ENCODE measurements at places on chromosomes 16 and 17.

- DNase-seq = peak; percentile 66
Observed at GRCh38 chr16:88685156-88686061, 898 bp downstream of the SNAI3 start.

DNA sequence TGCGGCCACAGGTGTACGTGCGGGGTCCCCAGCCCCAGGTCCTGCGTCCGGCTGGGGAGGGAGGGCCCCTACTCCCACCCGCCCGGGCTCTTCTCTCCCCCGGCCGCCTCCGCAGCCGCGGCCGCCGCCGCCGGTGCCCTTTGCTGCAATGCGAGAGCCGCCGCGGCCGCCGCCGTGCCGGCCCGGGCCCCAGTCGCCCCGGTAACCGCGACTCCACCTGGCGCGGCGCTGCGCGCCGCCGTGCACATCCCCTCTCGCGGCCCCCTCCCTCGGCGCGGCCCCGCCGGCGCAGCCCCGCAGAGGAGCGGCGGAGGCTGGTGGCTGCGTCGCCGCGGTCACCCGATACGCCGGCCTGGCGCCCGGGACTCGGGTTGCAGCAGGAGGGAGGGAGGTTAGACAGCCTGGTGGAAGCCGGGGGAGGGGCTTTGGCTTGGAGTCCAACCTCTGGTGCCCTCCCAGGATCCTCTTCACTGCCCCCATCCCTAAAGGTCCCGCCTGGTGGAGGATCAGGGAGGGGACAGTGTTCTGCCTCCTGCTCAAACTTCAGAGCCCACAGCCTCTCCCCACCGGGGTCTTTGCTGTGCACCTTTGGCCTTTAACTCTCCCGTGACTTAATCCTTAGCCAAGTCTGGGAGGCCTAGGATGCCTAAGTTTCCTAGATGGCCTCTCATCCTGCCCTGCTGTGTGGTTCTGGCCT, 32.9 kb downstream of the SRCIN1 start:
- DNase-seq = no peak

GRCh38 chr16:86565644-86566511, 751 bp upstream of the FOXC2 start:
- DNase-seq = no peak

DNA sequence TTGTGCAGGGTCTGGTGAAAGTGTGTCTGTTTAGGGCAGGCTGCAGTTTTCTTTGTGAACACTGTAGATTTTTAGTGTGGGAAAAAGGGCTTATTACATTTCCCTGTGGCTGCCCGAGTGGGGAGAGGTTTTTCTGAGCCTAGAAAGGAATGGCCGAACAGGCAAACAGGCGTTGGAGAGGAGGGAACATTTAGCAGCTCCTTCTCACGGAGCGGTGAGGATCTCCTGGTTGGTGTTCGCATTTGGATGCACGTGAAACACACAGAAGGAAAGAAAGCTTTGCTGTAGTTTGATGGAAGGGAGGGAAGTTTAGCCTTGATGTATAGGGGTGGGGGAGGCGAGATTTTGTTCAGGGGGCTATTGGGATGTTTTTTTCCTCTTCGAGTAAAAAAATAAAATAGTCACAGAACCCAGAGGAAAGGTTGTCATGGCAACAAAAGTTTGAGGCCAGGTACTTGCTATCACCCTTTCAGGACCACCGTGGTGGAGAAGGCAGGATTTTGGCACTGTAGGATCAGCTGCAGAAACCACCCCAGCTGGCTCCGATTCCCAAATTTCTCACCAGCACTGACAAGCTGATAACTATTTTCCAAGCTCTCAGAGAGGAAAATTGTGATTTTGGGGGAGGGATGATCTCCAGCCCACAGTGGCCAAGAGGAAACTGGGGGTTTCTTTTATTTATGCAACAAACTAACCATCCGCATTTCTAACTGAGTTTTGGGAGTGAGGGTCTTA, 3.5 kb downstream of the GSG1L start:
- DNase-seq = no peak

- no peak for DNase-seq
Observed at GRCh38 chr17:292531-293382, 59.9 kb downstream of the RPH3AL start.

DNA sequence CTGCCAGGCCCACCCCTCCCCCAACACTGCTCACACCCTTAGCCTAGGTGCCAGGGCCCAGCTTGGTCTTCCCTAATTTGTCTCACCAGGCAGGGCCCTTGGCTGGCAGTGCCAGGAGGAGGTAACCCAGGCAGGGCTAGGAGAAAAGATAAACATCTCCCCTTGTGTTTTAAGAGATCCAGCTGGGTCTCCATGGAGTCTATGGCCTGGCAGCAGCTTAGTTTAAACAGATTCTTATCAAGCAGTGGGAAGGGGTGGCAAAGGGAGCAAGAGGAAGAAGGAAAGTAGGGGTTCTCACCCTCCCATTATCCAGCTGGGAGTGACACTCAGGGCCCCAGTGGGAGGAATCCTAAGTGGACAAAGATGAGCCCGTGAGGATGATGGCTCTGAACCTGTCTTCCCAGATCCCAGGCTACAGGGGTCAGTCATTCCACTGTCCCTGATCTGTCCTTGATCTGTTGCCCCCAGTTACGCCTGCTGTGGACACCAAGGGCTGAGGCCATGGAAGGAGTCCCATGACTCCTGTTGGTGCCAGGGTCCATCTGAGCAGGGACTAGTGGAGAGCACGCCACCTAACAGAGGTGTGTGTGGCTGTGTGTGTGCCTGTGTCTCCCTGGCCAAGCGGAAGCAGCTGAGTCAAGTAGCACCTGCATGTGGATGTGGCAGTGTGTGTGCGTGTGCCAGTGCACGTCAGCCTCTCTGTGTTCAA, 47.4 kb upstream of the MEIOC start:
- DNase-seq = no peak

GRCh38 chr17:69331756-69332155, 4.8 kb upstream of the ABCA5 start:
- no peak for DNase-seq

DNA sequence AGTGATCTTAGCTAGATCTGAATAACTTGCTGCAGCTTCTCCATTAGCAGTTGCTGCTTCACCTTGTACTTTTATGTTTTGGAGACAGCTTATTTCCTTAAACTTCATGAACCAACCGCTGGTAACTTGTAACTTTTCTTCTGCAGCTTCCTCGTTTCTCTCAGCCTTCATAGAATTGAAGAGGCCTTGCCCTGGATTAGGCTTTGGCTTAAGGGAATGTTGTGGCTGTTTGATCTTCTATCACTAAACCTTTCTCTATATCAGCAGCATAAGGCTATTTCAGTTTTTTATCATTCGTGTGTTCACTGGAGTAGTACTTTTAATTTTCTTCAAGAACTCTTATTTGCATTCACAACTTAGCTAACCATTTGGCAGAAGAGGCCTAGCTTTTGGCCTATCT, 21.5 kb upstream of the TMEM92 start:
- no peak for DNase-seq

- no peak for DNase-seq
Observed at GRCh38 chr17:9053406-9053805, 32.1 kb downstream of the NTN1 start.

- peak; percentile 41 for DNase-seq
Observed at GRCh38 chr17:43416998-43417890, 18.5 kb downstream of the ARL4D start.

DNA sequence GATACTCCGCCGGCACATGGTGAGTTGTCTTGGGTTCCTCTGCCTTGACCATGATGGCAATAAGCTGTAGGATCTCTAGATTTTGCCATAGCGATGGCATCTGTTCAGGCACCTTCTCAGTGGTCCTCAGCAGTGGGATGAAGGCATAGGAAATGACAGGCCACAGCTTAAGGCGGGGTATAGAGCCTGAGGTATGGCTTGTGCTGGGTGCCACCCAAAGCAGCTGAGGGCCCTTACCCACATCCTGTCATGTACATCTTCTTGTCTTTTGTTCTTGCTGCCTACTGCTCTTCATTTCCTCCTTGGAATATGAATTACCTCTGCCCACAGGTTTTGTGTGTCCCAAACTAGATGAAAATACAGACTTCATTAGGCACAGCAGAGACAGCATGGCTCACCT, 29.5 kb downstream of the KAT7 start:
- DNase-seq = no peak

- DNase-seq = peak; percentile 32
Observed at GRCh38 chr17:61570118-61570517, 20.9 kb downstream of the NACA2 start.

- no peak for DNase-seq
Observed at GRCh38 chr17:61484174-61484573, 32.0 kb downstream of the TBX4 start.

DNA sequence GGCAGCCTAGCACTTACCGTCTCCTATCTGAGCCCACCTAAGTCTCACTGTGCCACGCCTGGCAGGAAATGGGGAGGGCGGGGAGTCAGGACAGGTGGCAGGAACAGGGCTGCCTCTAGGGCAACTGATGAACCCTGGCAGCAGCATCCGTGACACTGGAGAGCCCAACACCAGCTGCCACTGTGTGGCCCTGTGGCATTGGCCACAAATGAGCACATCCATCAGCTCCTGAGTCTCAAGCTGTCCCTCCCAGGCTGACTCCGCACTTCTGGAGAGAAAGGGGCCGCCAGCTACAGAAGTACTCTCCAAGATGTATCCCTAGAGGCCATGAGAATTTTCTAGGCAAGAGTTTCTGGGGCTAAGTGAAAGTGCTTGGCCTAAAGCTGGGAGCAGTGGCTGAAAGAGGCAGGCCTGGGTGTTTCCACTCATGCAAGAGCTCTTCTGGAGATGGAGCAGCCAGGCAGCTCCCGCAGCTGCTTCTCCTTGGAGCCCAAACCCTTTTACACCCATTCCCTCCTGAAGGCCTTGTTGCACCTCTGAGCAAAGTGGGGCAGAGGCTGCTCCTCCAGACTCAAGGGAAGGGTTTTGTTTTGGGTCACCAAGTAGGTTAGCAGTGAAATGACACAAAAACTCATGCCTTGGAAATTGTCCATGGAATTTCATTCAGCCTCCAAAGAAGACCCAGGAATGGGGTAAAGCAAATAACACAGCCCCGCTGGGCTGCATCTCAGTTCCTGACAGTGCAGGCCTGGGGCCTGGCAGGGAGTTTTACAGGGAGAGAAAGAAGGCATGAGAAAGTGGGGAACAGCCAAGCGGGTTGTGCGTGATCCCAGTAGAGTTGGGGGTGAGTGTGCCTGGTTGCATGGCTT, 25.8 kb downstream of the PEMT start:
- DNase-seq = no peak

Data from iris pigment epithelial cell (primary cell).